Activated T-cell treated with anti-CD3 and anti-CD28 coated beads, Interleukin-2, amount 50 U/mL, for 1 hour (primary cell): ENCODE measurements at places on chromosomes 7 and 10.
A peak's percentile ranks its signal among the peaks of the same experiment; 100 is the strongest.

DNA sequence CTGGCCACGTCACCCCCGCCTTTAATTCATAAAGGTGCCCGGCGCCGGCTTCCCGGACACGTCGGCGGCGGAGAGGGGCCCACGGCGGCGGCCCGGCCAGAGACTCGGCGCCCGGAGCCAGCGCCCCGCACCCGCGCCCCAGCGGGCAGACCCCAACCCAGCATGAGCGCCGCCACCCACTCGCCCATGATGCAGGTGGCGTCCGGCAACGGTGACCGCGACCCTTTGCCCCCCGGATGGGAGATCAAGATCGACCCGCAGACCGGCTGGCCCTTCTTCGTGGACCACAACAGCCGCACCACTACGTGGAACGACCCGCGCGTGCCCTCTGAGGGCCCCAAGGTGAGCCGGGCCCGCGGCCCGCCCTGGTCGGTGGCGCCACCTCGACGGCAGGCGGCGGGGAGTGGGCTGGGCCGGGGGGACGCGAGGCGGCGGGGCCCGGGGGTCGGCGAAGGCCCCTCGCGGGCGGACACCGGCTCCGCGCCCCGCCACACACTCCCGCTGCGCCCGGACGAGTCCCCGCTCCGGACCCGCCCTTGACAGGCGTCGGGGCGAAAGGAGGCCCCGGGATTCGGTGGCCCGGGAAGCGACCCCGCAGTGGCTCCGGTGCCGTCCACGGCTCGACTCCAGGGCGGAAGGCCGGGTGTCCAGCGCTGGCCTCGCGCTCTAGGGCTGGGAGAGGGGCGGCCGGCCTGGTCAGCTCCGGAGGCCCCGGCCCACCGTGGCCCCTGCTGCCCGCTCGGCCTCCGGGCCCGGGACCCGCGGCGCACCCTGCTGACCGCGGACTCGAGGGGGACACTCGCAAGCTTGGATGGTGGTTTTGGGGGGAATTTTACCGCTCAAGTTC is 557 bp downstream of the BAG3 start:
- peak; percentile 52 for DNase-seq

- DNase-seq = no peak
These were observed 246.9 kb downstream of the PTEN start for GRCh38 chr10:88110355-88110754.

DNA sequence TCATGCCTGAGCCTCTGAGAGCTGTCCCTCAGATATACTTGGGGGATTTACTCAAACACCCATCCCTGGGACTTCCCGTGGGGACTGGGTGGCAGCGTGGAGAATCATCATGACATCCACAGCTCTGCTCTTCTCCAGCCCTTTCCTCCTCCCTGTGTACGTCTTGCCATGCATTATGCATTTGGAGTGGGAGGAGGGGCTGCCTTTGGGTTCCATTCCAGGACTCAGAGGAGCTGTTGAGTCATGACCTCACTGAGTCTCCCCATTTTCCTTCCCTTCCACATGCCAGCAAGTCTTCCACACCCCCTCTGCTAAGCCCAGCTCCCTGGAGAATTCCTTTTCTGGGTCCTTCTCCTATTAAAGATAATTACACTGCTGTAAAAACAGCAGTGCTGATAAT is 480.7 kb downstream of the SORCS3 start:
- no peak for DNase-seq

DNA sequence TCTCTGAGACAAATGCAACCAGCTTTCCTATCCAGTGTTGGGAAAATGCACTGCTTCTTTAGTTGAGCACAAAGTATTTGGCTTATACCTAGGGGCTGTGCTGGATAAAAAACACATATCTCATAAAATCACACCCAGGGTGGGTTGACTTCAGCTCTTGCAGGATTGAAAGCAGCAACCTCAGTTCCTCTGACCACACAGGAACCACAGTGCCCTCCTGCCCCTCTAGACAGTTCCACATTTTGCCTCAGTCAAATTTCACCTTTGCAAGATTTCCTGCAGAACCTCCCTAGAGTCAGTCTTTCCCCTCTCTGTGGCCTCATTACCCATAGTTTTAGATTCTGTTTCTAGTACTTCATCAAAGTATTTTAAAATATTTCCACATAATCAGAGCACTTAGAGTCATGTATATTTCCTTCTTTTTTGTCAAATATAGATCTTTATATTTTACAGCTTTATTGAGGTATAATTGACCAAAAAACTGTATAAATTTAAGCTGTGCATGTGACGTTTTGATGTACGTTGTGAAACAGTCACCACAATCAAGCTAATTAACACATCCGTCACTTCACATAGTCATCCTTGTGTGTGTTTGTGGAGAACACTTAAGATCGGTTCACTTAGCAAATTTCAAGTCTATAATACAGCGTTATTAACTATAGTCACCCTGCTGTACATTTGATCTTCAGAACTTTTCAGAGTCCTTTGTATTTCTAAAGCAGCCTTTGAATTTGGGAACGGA is 37.0 kb upstream of the EGR2 start:
- no peak for DNase-seq

DNA sequence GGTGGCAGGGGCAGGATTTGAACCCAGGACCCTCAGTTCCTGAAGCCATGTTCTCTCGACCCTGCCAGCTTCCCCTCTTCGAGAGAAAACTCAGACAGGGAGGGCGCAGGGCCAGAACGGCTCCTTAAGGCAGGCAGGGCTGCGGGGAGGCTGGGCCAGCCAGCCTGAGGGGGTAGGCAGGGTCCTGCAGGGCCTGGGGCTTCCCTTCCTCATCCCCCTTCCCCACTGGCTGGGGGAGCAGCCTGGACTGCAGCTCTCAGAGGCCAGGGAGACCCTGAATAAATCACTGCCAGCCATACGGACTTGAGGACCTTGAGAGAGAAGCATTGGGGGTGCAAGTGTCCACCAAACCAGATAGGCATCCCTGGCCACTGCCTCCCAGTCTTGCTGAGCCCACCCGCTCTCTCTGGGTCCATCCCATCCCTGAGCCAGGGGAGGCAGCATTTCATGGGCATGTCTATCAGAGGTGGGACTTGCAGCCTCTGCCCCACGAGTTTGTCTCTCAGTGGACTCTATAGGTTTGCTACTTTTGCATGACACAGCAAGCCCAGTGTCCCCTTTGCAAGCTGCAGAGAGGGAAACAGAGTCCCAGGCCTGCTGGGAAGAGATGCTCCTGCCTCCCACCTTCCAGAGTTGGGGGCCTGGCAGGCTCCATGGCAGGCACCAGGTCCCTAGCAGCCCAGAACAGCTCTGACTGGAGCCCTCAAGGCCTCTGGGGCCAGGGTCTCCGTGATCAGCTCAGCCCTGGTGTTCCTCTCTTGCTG is 70.9 kb downstream of the MYL10 start:
- DNase-seq = no peak
